ENCODE measurements at places on chromosomes 6 and 20.

DNA sequence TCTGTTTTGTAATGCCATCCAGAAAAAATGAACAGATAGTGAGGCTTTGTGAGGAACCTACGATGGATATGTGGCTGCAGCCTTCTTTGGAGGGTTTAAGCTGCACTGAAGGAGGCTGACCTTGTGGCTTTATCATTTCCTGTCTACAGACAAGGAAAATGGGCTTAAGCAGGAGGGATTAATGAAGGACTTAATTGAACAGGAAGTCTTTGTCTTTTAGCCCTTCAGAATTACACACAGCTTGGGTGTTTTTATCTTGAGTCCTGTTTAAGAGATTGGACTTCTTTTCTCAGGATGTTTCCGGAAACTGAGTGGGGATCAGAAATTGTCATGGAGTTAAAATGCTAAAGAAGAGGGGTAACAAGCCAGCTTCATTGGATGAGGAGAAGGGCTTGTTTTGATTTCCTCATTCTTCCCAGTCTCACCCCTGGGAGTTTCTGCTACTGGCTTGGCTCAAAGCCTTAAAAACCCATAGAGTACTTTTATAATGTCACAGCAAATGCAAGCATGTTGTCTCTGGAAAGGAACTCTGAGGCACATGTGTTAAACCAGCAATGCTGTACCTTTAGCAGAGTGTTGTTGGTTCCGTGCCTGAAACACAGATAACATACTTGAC lies 193.6 kb downstream of the JARID2 start:
- DNase-seq = no peak

- DNase-seq = no peak
These were observed 165.5 kb downstream of the SYNE1 start for GRCh38 chr6:152471456-152472265.

DNA sequence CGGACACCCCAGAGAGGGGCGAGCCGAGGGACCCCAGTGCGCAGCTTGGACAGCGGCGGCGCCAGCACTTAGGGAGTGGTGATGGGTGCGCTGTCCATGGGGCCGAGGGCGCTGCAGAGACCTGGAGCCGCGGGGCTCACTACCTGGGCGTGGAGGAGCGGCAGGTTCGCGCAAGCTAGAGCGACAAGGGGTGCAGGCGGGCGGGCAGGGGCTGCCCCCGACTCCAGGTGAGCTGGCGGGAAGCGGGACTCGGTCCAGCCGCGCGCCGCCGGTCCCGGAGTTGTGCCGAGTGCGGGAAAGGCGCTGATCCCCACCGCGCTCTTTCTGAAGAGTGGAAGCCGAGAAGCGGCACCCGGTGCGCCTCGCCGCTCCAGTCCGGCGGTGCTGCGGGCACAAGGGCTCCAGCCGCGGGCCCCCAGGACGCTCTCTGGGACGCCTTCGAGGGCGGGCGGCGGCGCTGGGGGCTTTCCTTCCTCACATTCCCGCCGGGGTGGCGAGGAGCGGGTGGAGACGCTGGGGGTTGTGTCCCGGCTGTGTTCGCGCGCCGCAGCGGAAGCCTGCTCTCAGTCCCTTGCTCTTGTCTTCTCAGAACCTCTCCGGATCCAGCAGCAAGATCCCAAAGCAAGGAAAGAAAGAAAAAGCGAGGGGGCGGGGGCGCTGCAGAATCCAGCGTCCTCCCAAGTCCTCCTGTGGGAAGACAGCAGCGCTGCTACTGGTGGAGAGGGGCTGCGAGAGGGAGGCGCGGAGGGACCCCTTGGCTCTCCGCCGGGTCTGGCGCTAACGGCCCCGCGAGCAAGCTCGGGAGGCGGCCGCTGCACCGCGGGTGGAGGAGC lies at the start of gene B3GAT2:
B3GAT2 (minus strand) TSS at position 610 of the 833 bp plus-strand sequence. CDS start 631 bp downstream, outside the sequence.
- DNase-seq = no peak

DNA sequence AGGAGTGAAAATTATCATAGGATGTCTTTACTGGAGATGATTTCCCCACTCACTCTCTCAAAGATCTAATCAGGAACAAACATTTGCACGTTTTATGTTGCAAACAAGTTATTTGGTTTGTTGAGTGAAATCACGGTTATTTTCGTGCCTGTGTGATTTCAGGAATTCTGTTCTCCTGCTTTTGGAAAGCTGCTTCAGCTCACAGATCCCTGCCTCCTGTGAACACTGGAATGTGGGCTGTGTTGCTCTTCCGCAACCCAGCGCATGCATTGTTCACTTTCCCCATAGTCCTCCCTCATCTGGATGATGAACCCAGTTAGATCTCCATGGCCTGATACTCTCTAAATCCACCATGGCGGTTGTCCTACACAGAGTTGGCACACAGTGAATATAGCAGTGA lies 91.0 kb downstream of the PLEKHG1 start:
- no peak for DNase-seq

DNA sequence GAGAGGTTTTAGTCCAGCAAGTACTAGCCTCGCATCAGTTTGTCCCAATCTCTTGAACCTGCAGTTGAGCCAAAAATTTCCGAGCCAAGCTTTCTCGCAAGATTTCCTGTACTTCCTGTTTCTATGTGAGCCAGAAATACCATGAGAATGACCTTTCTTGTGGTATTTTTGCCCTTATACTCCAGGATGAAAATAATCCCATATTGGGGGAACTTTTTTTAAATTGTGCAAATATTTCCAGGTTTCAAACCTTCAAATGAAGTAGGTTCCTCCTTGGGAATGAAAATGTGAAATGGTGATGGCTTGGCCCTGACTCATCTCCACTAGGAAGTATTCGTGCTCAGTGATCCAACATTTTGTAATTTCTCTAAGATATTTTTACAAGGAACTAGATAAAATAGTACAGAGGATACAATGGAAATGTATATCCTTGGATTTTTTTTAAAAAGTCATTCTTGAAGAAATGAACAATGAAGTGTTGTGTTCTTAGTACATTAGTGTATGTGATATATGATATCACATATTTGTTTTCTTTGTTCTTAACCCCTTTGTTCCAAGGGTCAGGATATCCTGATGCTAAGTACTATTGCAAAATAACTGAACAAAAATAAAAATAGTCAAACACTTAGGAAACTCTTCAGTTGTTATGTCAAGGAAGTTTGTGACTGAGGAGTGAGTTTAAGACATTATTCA lies 184.0 kb downstream of the PDE7B start:
- DNase-seq = no peak

GRCh38 chr6:170162011-170162774 lies 128.7 kb downstream of the DLL1 start:
- DNase-seq = no peak

Data from stimulated activated CD4-positive, alpha-beta T cell treated with anti-CD3 and anti-CD28 coated beads, Interleukin-1b, Interleukin-23, amount 100 ng/mL, for 1 hour (primary cell).